ENCODE measurements at places on chromosomes 13 and 19.

- no peak for DNase-seq
Measured at GRCh38 chr13:94329754-94330551, 149.5 kb downstream of the DCT start.

- no peak for DNase-seq
Measured at GRCh38 chr19:54905803-54906511, at the start of gene NCR1. Gene NCR1, plus strand, starts transcription at chr19:54906148. Its CDS starts 40 bp downstream, at chr19:54906188.

DNA sequence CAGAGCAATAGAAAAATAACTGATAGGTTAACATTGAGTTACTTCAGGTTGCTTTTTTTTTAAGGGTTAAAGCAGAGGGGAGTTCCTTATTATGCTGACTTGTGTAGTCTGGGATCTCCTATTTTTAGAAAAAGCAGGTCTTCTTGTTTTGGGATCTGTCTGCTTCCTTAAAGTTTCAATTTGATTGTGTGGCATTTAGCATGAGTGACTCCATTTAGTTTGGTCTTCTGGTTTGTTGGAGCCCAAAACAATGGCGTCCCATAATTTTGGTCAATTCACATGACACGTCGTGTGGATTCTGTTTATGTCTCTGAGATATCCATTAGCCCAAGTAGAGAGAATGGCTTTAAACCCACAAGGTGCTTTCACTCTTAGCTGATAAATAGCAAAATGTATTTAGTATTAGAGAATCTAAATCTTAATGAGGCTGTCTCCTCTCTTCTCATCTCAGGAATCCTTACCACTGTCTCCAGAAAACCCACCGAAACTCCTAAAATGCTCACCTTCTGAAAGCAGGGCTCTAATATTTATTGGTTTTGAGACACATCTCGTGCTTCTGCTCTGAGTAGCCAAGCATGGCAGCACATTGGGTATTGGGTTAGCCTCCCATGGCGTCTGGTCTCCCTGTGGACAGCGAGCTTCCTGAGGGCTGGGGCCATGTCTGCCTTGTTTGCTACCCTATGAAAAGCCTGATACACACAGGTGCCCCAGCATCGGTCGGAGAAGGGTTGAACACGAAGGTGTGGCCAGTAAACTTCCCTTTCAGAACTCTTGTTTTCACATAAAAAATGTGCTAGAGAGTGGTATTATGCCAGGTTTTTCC, 67.2 kb upstream of the GPR183 start:
- DNase-seq: no peak

GRCh38 chr13:57632276-57633140, 964 bp downstream of the PCDH17 start:
- DNase-seq: no peak

- DNase-seq: no peak
Measured at GRCh38 chr13:21326155-21327031, 132.7 kb downstream of the ZDHHC20 start.

DNA sequence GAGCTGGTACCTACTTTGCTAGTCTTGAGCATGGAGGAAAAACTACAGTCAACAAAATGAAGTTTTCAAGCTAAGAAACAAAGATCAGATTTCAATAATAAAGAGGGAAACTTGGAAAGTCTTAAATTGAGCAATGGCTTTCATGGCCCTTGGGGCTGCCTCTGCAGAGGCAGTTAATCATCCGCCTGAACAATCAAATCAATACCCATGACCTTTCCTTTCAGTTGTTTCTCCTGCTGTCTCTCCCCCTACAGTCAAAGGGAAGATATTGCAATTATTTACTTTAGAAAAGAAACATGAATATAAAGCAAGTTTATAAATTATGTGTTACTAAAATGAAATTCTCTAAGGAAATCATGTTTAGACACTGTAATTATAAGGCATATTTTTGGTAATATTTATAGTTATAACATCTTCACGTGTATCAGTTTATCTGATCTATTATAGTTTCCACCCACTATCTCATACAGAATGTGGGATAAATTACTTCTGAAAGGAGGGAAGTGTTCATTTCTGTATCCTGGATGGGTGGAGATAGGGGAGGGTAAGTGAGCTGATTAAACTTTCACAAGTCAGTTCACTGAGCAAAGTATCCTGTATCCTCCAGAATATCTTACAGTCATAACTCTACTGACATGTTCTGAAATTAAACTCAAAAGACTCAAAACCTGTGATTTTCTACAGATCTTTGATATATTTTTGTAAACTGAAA, 72.4 kb upstream of the TSC22D1 start:
- DNase-seq: no peak

GRCh38 chr19:38949580-38950367, 19.0 kb downstream of the MRPS12 start:
- peak; percentile 70 for DNase-seq

- no peak for DNase-seq
Measured at GRCh38 chr19:35052599-35053190, 11.2 kb downstream of the HPN start.

DNA sequence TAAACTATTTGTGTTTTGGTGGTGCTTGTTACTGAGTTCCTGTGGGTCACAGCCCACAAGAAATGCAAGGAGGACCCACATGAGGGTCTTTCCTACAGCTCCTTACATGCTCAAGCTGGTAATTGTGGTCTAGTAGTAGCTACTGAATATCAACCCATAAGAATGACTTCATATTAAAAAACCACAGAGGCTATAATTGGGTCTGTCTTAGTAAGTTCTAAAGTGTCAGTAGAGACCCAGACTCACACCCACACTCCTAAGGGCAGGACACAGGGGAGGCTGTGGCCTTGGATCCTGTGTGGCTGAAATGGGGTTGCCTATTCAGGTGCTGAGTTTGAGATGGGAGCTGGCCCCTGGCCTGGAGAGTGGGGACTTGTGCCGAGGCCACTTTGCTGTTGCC, 19.6 kb downstream of the TFDP1 start:
- DNase-seq: no peak

- no peak for DNase-seq
Measured at GRCh38 chr13:114054264-114054663, 78.2 kb downstream of the RASA3 start.

- DNase-seq: no peak
Measured at GRCh38 chr13:106480351-106480910, 55.0 kb downstream of the EFNB2 start.

- DNase-seq: no peak
Measured at GRCh38 chr19:2507109-2507508, 31.2 kb downstream of the GADD45B start.

DNA sequence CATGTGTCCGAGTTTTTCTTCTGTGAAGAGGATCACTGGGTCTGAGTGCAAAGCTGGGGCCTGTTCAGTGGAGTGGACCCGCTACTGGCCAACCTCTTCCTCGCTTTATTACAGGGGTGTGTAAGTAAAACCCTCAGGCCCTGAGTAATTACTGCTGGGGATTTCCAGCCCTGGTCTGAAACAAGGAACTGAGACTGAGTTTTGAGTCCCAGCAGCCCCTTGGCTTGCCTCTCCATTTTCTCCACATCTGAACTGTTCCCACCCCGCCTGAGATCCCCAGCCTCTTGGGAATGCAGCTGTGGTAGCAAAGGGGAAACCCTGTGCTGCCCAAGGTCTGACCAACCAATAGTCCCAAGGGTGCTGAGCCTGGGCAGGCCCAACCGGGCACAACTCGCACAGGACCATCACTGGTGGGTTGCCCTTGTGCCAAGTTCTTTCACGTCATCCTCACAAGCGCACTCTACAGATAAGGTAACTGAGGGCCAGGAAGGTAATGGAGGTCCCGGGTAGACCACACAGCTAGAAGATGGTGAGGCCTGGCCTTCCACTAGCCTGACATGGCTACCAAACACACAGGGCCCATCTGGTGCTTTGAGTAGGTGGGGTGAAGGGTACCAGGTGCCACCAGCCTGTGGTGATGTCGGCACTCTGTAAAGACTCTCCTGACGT, 13.7 kb upstream of the SLC35E1 start:
- DNase-seq: no peak

- no peak for DNase-seq
Measured at GRCh38 chr19:55526216-55527196, 10.4 kb downstream of the SBK2 start.

DNA sequence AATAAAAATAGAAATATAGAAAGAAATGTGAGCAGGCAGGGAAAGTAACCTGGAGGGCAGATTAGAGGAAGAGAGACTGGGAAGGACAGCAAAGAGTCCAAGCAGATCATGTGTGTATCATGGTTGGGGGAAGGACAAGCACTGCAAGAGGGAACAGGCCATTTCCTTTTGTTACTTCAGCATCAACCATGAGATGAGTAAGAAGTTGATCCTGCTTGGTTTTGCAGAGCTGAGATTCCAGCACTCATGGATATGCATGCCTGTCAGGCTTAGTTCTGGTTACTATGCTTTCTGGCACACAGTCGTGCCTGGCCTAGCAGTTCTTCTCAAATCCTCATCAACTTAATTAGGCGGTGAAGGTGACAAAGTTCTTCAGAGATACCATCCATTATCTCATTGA, 18.1 kb downstream of the NALCN start:
- no peak for DNase-seq

DNA sequence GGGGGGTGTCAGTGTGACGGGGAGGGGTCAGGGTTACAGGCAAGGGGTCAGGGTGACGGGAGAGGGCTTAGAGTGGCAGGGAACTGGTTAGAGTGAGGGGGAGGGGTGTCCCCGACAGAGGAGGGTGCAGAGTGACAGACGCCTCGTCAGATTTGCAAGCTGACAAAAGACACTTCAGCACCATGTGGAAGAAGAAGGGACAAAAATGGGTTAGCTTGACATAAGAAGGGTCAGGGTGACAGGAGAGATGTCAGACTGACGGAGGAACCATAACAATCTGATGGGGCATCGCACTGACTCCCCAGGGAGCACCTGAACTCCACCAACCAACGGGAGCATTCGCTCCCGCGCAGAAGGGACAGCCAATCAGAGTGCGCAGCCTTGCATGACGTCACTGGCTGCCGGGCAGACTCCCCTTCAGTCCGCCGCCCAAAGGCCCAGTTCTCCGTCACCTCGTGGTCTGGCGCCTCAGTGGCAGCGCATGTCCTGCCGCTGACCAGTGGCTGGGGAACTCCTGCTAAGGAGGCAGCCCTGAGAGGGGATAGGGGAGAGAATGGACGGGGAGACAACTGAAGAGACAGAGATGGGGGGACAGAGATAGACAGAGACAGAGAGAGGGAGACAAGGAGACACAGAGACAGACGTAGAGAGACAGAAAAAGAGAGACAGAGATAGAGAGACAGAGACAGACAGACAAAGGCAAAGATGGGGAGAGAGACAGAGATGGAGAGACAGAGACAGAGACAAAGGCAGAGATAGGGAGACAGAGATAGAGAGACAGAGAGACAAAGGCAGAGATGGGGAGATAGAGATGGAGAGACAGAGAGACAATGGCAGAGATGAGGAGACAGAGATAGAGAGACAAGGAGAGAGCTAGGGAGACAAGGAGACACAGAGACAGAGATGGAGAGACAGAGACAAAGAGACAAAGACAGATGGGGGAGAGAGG, 30.2 kb downstream of the C19orf81 start:
- peak; percentile 61 for DNase-seq

GRCh38 chr13:34901572-34901971, 40.5 kb upstream of the NBEA start:
- no peak for DNase-seq

DNA sequence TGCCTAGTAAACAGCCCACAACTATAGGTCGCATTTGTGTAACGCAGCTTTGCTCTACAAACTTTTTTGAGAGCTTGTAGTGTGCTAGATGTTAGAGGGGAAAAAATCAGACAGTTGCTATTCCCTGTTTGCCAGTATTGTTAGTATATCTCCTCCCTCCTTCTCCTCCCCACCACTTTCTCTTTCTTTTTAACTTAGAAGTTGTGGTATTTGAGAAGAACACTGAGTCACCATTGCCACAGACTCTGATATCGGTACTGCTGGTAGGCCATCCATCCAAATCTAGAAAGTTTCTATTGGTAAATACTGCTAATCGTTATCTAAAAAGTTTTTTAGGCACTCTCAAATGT, 666 bp downstream of the POMP start:
- DNase-seq: no peak

DNA sequence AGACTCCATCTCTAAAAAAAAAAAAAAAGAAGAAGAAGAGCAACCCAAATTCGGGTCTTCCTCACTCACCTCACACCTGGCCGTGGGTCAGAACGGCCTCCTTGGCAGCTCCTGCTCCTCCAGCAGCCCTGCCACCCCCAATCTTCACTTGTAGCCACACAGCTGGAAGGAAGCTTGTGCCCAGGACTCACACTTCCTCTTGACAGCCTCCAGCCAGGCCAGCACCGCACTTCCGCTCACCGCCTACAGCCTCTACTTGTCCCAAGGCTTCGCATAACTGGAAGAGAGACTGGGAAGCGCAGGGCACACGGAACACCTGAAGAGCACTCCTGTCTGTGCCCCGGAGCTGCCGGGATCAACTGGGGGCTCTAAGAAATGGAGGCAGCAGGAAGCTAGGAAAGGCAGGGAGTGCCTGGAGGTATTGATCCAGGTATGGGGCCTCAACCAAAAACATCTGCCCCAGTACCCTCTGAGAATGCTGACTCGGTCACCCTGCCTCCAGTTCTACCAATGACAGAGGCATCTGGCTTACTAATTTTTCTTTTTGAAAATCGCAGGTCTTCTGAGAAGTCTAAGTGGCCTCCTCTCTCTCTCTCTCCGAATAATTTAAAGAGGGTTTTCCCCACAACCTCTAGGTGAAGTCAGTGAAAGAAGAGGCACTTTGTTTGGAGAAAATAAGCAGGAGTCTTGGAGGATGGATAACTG, 31.1 kb upstream of the ATP12A start:
- DNase-seq: no peak

DNA sequence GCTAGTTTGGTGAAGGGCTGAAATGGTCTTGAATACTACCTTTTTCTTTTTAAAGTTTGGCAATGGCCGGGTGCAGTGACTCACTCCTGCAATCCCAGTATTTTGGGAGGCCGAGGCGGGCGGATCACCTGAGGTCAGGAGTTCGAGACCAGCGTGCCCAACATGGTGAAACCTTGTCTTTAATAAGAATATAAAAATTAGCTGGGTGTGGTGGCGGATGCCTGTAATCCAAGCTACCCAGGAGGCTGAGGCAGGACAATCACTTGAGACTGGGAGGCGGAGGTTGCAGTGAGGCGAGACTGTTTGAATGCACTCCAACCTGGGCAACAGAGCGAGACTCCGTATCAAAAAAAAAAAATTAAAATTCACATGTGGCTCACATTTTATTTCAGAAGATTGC, 880 bp upstream of the ZNF723 start:
- no peak for DNase-seq

- no peak for DNase-seq
Measured at GRCh38 chr13:33817513-33817900, 442 bp upstream of the RFC3 start.

DNA sequence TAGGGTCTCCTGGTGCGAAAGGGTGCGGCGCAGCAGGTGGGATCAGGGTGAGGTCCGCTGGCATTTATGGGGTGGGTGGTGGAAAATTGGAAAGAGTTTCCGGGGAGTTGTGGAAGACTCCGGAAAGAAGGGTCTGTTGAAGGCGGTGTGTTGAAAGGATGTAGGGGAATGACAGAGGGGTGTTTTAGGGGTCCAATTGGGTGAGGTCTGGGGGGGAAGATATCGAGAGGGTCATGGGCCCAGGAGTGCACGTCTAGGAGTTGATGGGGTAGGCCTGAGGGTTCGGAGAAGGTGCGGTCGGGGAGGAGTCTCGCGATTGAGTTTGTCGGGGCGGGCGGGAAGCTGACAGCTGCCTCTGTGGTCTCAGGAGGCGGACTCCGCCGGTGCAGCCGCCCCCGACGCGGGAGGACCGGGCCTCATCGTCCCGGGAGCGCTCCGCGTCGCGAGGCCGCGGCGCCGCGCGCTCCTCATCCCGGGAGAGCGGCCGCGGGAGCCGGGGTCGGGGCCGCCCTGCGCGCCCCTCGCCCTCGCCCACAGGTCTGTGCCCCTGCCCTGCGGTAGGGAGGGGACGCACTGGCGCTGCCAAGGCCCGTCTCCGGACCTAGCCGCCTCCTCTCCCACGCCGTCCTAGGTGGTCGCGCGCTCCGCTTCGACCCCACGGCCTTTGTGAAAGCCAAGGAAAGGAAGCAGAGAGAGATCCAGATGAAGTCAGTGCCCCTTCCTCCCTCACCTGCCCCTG, 7.0 kb downstream of the PGLYRP1 start:
- no peak for DNase-seq
